ENCODE measurements at places on chromosomes 12 and 14.
A peak's percentile ranks its signal among the peaks of the same experiment; 100 is the strongest.

GRCh38 chr12:44503329-44503728 is 372.8 kb downstream of the NELL2 start:
- DNase-seq, result no peak

DNA sequence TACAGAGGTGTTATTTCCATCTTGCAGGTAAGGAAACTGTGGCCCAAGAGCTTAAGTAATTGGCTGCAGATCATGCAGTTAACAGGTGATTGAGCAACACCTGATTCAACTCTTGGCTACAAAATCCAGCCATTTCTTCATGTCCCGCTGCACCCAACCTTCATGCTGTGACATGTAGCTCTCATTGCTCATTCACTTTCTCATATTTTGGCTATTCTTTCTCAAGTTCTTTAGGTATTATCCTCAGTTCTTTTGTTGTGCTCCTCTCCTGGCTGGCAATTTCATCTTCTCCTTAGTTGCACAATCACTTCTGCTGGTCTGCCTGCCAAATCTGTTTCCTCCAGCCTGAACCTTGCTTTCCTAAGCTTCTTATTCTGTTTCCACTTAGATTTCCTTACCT is 300.8 kb downstream of the SSPN start:
- no peak for DNase-seq

GRCh38 chr12:93419388-93420034 is 22.2 kb downstream of the UBE2N start:
- no peak for DNase-seq

GRCh38 chr12:68067762-68068376 is 78.6 kb downstream of the IFNG-AS1 start:
- no peak for DNase-seq

- peak; percentile 73 for DNase-seq
These were observed 67.2 kb downstream of the TTC9 start for GRCh38 chr14:70708717-70709570.

- no peak for DNase-seq
These were observed 49.2 kb downstream of the TMEM132D start for GRCh38 chr12:129854591-129854990.

DNA sequence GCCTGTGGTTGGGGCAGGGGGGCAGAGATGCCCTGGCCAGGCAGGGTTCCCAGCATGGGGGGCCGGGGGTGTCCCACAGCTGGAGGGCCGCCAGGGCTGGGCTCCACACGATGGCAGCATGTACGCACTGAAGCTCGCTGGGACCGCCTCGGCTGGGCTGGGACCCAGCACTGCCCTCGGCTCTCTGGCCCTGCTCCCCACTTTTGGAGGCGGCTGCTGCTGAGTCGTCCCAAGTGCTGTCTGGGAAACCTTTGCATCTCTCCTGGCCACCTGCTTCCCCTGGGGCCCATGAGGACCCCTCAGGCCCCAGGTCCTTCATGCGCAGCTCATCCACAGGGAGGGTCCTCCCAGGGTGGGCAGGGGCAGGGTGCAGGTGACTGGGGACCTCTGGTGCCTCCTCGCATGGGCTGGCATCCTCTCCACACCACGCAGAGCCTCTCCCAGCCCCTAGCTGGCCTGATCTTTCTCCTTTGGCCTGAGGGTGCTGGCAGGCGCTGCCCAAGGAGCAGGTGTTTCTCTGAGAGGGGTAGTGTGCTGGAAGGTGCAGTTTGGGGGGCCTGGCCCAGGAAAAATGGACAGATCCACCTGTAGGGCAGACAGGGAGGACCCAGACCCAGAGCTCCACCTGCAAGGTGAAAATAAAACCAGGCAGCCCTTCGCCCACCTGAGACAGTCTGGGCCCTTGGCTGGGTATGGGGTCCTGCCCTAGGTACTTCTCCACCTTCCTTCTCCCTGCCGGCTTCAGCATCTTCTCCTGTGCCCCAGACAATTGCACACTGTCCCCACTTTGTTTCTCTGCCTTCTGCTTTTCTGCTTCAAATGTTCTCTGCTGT is 46.9 kb downstream of the DLK1 start:
- DNase-seq, result no peak

- DNase-seq, result no peak
These were observed 182.2 kb upstream of the CRY1 start for GRCh38 chr12:107275530-107275929.

- DNase-seq, result no peak
These were observed 355.6 kb downstream of the ADAMTS20 start for GRCh38 chr12:43196268-43196907.

DNA sequence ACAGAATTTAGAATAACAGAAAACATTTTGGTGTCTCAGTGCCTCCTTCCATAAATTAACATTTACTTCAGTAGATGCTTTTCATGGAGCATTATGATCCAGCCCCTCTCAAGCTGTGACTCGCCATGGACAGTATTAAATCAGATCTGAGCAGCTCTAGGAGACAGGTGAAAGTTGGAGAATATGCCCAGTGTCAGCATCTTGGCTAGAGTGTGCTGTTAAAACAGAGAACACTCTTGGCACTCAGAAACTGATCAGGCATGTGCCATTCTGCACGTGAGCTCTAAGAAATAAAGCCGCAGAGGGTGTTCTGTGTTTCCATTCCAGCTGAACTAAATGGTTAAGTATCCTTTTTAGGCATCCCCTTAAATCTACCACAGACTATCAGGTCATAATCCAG is 68.0 kb downstream of the DIP2B start:
- DNase-seq, result no peak

- no peak for DNase-seq
These were observed 141.2 kb upstream of the NOS1 start for GRCh38 chr12:117502633-117503032.

GRCh38 chr14:58243790-58244555 is 670 bp upstream of the PSMA3 start:
- DNase-seq, result no peak

- DNase-seq, result no peak
These were observed 55.3 kb downstream of the ZFYVE21 start for GRCh38 chr14:103770902-103771301.

- DNase-seq, result no peak
These were observed 7.4 kb downstream of the ZBTB39 start for GRCh38 chr12:56998981-56999380.

- no peak for DNase-seq
These were observed 247.5 kb upstream of the CRY1 start for GRCh38 chr12:107340898-107341297.

DNA sequence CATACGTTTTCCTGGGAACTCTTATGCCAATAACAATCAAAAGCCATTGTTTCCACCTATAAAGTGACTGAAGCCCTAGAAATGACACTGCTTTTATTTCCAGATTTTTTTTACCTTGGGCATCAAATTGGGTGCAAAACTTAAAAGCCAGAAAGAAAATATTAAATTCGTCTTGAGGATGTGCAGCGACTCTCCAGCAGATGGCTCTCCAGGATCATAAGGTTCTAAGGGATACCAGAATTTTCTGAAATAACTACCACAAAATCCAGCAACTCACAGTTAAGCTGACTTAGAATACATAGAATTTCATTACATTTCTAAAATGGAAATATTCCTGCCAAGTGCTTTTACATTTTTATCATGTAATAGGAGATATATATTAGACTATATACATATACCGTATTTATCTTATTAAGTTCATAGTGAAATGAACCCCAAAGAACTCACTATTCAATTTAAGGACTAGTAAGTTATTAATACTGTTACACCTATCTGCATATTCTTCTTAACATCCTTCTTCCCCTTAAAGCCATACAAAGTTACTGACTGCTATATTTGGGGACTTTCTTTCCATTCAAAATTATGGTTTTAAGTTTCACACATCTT is 44.0 kb downstream of the ARMH4 start:
- DNase-seq, result peak; percentile 36

GRCh38 chr14:103870891-103871595 is 23.7 kb upstream of the PPP1R13B start:
- no peak for DNase-seq

DNA sequence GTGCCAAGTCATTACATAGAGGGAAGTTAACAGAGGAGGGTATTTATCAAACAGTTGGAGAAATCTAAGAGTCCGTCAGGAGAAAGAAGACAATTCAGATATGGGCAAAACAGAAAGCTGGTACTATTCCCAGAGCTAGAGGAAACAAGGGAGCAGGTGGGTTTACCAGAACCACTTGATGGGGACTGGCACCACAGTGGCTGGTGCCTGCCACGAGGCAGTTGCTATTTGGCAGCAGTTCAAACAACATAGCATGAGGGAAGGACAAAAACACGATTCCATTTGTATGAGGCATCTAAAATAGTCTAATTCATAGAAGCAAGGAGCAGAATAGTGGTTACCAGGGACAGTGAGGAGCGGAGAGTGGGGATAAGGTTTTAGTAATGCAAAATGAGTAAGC is 24.6 kb upstream of the KLRD1 start:
- no peak for DNase-seq

DNA sequence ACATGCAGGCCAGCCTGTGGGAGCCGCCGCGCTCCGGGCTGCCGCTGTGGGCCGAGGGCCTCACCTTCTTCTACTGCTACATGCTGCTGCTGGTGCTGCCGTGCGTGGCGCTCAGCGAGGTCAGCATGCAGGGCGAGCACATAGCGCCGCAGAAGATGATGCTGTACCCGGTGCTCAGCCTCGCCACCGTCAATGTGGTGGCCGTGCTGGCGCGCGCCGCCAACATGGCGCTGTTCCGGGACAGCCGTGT is 2.9 kb downstream of the TMEM121 start:
- DNase-seq, result no peak

GRCh38 chr12:54701940-54702592 is 53.9 kb upstream of the DCD start:
- DNase-seq, result no peak

GRCh38 chr14:91420686-91421085 is 3.1 kb upstream of the CCDC88C start:
- no peak for DNase-seq

- no peak for DNase-seq
These were observed 341.2 kb upstream of the KITLG start for GRCh38 chr12:88921434-88921833.

- no peak for DNase-seq
These were observed 858 bp upstream of the FRMD6 start for GRCh38 chr14:51650716-51651387.

DNA sequence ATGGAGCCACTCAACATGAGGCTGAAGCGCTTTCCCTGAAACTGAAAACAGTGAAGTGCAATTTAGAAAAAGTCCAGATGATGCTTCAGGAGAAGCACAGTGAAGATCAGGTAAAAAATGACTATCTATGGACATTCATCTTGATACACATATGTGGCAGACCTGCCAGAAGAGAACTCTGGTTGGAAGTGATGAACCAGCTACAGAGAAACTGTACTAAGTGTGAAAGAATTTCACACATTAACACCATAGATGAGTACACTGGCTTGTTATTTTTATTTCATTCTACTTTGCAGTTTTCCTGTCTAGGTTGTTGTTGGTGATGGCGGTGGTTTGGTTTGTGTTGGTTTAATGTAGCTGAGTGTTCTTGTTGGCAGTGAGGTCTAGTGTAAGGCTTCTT is 174.7 kb downstream of the ESR2 start:
- no peak for DNase-seq
